Activated CD8-positive, alpha-beta memory T cell treated with anti-CD3 and anti-CD28 coated beads, Interleukin-2, amount 10 ng/mL, durations not matched to agents 7 days and 5 days (primary cell): ENCODE measurements at places on chromosomes 3 and 15. TPM values are rescaled to one million over a fixed set of nuclear protein-coding genes. Genes with fewer than 3 reads are reported as not detected.

Gene GOLGA8S
- total RNA-seq, result 0.73 TPM

Gene GOLGA8K
- 1.5 TPM for total RNA-seq

- DNase-seq, result no peak
Measured at GRCh38 chr15:58999694-59000093, 12.2 kb downstream of the RNF111 start.

- DNase-seq, result no peak
Measured at GRCh38 chr3:37255990-37256308, 81.6 kb upstream of the LRRFIP2 start.

DNA sequence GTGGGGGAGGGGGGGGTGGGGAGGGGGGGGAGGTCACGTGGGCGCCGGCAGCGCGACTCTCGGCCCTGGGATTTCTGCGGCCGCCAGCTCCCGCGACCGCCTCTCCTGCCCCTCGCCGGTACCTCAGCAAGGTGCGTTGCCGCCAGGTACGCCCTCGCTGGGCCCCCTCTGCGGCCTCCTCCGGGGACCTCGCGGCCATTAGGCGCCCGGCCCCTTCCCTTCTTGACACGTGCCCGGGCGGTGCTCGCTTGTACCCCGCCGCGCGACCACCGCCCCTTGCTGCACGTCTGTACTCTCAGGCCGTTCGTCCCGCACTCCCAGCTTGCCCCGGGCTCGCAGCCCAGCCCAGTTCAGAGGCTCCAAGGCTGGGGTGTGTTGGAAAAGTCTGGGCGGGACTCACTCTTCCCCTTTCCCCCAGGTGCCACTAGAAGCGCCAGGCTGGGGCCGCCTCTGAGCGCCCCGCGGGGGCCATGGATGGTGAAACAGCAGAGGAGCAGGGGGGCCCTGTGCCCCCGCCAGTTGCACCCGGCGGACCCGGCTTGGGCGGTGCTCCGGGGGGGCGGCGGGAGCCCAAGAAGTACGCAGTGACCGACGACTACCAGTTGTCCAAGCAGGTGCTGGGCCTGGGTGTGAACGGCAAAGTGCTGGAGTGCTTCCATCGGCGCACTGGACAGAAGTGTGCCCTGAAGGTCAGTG is at the start of gene MAPKAPK3:
TSS of gene MAPKAPK3 (plus strand) at position 56 of the 696 bp plus-strand sequence. CDS start at position 471, 415 bp downstream.
- DNase-seq, result no peak

Gene PLSCR2
- not detected for total RNA-seq

DNA sequence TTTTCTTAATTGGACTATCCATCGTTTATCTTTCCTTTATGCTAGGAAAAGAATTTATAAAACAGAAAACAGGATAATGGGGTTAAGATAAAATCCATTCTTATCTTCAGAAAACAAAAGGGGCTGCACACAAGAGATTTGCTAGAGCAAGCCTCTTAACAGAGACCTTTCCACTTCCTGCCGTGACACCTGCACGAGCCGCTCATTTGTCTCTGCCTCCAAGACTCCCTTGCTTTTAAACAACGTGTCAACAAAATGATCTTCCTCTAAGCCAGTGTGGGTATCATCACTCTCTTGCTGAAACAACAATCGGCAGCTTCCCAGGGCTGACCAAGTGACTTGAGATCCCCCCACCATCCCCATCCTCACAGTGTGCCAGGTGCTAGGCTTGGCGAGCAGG is 33.1 kb downstream of the GABRB3 start:
- no peak for DNase-seq

GRCh38 chr3:157027861-157028745 is 131.8 kb downstream of the CCNL1 start:
- DNase-seq, result no peak

DNA sequence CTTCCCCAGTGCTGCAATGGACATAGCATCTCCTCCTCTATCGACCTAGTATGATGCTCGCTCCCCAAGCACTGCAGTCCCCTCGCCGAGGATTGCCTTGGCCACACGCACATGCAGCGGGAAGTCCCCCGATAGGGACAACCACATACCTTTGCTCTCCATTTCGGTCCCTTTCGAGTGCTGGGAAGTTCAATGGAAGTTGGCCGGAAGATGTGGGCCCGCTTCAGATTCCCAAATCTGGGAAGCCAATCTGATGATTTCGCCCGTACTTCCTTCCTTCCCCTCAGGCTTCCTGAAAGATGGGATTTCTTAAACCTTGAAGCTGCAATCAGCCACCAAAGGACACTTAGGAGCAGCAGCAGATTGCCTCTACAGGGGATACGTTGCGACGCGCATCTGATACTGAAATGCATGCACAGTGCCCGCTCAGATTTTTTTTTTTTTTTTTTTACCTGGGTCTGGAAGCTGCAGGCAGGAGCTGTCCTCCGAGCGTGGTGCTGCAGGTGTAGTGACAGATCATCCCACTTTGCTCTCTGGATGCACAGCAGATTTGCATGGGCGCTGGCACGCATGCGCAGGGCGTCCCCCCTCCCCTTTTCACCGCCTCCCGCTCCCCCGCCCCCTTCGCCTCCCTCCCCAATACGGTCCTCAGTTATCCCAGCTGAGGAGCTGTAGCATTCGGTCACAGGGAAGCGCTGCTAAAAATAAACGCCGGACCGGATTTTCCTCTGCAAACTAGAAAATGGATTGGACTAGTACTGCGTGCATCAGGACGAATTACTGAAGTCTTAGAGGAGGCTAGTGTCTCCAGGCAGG is at the start of gene FGF12:
TSS of gene FGF12 (minus strand) at position 510 of the 816 bp plus-strand sequence.
- no peak for DNase-seq

DNA sequence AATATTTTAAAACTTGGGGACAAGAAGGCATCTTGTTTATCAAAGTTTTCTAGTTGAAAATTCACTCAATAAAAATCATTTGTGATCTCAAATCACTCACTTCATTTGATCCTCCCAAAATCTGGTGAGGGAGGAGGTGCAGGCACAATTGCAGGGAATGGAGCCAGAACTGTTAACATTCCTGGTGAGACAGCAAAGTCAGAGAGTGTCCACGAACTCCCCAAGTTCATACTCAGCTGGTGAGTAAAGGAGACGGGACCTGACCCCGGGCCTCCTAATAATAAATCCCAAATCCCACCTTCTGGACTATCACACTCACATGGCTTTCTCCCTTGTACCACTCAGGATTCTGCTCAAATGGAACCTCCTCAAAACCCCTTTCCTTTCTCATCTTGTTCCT is 252.3 kb upstream of the LRTM1 start:
- DNase-seq, result no peak

Gene CCR1
- total RNA-seq, result 55.6 TPM

Gene JMJD7
- total RNA-seq, result 12.0 TPM

GRCh38 chr3:160395297-160395696 is 3.7 kb downstream of the IFT80 start:
- DNase-seq, result no peak

DNA sequence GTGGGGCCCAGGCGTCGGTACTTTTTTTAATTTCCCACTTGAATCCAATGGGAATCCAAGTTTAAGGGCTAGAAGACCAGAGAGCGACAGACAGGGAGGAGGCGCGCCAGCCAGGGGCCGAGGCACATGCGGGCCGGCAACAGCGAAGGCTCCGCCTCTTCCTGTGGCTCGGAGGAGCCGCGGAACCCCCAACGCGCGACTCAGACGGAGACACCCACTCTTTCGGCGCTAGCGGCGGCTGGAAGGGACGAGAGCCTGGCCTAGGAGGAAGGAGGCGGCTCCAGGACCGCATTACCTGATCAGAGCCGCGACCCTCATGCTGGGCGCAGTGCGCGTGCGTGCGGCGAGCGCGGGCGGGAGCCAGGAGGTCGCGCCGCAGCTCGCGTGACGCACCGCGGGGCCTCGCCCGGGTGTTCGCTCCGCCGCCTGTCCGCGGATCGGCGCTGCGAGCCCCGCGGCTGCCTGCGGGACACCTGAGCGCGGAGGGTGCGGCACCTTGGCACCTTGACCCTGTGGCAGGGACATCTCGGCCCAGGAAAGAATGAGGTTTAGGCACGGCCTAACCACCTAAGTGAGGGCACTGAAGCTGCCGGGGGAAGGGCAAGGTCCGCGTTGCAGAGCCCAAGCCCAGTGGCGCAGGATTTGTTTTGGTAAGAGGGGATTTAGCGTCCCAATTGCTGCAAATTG is at the start of gene DPH6:
TSS of gene DPH6 (minus strand) at position 342 of the 687 bp plus-strand sequence. CDS start at position 318, 24 bp downstream.
- peak; percentile 85 for DNase-seq

Gene AGBL1
- not detected for total RNA-seq

Gene SEMA3G
- total RNA-seq, result 0.28 TPM

- no peak for DNase-seq
Measured at GRCh38 chr3:13272831-13273603, 147.1 kb downstream of the NUP210 start.

- no peak for DNase-seq
Measured at GRCh38 chr15:92749946-92750345, 94.4 kb upstream of the FAM174B start.

Gene POPDC2
- 2.3 TPM for total RNA-seq

- DNase-seq, result no peak
Measured at GRCh38 chr3:33037471-33037870, 59.5 kb downstream of the GLB1 start.

DNA sequence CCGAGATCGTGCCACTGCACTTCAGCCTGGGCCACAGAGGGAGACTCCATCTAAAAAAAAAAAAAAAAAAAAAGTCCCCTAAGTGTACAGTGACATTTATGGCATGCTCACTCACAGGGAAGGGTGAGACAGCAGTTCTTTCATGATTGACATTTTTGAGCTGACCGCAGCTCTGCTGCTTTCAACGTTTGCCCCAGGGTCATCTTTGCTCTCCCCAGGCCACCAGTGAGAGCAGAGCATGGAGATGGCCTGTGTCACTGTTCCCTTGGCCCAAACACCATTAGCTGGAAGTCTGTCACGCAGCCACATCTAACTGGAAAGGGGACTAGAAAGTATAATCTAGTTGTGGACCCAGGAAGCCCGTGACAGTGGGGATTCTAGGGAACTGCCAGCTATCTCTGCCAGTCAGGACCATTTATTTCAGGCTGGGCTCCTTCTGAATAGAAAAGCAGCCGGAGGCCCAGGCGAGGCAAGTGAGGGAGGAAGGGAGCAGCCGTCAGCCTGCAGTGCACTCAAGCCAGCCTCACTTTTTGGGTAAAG is 193.4 kb upstream of the HES1 start:
- no peak for DNase-seq

Gene PCSK6
- 0.44 TPM for total RNA-seq
